Stimulated activated CD8-positive, alpha-beta memory T cell treated with anti-CD3 and anti-CD28 coated beads, Interleukin-7, amount 100 ng/mL, for 48 hours (primary cell): ENCODE measurements at places on chromosomes 4 and X.

DNA sequence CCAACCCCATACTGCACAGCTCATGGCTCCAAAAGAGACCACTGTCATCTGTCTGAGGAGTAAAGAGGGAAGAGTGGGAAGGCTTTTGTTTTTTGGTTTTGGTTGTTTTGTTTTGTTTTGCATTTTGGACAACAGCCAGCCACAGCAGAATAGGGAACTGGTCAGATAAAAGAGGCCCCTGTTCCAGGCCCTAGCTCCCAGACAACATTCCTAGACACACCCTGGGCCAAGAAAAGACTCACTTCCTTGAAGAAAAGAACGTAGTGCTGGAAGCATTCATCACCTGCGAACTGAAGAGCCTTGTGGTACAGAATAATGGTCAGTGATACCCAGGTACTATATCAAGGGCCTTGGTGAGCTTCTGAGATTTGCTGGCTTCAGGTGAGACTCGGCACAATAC is 619.4 kb upstream of the SPANXN1 start:
- DNase-seq, result no peak

DNA sequence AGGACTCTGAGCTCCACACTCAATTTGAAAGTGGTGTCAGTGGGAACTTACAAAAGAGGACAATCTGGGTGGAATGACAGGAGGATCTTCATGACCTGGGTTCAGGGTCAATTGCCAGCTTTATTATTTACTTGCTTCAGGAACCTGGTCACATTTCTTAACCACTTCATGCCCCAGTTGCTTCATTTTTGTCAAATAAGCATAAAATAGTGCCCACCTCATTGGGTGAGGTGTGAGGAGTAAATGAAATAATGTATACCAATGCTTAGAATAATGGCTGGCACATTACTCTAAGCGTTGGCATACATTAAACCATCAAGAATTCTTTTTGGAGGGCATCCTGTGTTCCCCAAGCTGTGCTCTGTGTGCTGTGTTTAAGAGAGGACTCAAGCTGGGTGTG is 19.4 kb downstream of the VGLL1 start:
- DNase-seq, result no peak

DNA sequence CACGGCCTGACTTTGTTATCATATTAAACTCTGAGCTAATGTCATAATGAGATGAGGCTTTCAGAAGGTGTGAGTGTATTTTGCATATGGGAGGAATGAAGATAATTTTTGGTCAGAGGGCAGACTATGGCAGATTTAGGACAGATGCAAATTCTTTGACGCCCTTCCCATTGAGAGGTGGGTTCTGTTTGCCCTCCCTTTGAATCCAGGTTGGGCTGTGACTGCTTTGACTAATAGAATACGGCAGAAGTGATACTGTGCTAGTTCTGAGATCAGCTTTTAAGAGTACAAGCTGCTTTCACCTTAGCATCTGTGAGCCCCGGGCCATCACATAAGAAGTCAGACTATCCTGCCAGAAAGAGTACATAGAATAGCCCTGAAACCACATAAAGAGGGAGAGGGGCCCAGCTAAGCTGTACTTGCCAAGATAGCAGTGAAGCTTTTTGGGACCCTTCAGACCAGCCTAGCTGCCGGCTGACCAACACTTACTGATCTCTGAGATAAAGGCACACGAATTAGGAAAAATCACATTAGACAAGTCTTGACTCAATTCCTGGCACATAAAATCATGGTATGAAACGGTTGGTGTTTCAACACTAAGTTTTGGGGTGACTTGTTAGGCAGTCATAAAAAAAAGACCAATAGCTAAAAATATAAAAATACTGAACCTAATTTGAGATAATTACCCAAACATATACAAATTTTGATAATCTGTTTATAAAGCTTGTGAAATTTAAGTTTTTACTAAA is 166.7 kb upstream of the SH3RF1 start:
- no peak for DNase-seq

DNA sequence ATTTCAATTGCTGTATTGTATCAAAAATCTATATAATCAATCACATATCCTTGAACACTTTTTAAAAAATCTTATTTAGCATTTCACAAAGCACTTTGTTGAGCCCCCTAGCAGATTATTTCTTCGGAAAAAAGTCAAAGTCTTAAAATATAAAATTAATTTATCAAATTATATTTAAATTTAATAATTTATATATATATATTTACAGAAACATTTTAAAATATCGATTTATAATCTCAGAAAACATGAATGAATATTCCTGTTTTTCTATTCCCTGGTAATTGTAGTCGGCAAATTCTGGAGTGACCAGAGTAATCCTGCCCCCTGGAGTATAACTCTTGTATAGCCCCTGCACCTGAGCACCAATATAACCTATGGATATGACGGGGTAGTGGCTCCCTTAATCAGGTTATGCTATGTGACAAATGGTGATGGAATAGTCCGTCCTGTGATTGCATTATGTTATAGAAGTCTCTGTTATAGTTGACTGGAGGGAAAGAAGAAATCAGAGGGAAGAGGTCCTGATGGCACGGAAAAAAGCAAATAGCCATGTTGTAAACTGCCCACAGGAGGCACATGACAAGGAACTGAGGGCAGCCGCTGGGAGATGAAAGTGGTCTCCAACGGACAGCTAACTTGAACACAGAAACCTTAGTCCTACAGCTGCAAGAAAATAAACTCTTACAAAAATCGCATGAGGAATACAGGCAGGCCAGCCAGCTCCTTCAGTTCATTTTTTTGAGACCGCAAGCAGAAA is 1092.3 kb downstream of the ARAP2 start:
- DNase-seq, result no peak

DNA sequence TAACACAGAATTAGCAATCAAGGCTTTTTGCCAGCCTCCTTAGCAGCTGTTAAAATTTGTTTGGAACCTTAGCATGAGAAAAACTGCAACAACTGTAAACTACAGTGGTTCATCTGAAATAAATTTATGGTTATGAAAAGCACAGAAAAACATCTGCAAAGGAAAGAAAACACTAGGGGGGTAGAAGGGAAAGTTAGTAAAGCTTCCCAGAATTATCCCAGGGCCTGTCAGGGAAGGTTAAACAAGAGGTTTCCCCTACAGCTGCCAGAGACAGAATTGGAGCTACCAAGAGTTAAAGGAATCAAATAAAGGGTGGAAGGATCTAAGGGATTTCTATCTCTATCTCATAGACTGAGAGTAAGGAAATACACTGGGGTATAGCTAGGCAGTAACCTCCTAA is 234.7 kb upstream of the DIAPH2 start:
- DNase-seq, result no peak

DNA sequence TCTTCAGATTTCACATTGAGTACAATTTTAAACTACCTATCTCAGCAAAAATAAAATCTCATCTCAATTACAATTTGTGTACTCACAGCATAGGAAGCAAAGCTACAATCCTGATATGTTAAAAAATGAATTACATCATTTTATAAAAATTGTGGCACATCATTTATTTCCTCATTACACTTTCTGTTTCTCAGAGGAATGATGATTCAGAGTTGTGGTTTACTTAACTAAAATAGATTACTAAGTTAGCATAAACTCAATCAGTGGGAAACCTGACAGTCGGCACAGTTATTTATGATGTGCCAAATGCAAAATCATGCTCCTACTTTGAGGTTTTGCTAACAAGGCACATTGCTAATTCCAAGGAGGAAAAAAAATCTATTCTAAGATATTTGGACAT is 325.0 kb downstream of the FBXO8 start:
- no peak for DNase-seq

DNA sequence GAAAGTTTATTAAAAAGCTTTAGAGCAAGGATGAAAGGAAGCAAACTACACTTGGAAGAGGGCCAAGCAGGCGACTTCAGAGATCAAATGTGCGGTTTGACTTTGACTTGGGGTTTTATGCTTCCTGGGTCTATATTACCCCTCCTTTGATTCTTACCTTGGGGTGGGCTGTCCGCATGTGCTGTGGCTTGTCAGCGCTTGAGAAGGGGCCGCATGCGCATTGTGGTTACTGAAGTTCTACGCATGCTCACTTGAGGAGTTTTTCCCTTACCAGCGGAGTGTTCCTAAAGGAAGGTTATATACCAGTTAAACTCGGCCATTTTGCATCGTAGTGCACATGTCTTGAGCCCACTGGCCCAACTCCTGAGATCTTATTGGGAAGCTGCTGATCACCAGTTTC is 9.9 kb downstream of the ZNF157 start:
- DNase-seq, result peak; percentile 49

- no peak for DNase-seq
These were observed 193.6 kb downstream of the COX7B2 start for GRCh38 chr4:46715468-46715867.

GRCh38 chr4:152515678-152516077 is 20.2 kb downstream of the FBXW7 start:
- no peak for DNase-seq

DNA sequence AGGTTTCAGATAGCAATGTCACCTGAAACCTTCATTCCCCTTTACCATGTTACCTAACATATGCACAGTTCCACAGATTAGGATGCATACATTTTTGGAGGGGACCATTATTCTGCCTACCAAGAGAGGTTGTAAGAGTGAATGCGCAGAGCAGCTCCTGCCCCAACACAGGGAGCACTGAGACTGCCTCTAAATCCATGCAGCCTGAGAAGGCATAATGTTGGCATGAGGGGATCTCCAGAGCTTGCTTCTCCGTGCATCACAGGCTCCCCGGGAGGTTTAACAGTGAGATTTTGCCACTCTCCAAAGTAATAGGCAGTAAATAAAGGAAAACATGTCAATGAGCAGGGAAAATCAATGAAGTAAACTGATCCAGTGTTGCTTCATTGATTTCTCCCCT is 410.8 kb downstream of the PCDH7 start:
- no peak for DNase-seq

DNA sequence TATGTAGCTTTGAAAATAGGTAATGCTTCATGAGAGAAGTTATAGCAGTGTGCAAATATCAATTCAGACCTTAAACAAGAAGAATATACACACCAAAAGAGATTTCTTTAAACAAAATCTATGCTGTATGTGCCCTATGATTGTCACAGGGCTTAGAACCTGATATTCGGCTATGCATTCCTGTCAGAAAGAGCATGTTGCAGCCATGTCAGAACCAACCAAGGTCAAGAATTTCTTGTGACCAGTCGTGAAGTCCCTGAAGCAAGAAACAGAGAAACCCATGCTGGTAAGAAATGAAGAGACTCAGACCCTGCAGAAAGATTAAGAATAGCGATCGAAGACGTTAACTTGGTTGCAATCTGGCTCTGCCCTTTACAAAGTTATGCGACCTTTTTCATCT is 210.3 kb upstream of the SPIN4 start:
- no peak for DNase-seq

GRCh38 chrX:55488006-55488592 is 1.5 kb downstream of the USP51 start:
- no peak for DNase-seq

GRCh38 chrX:153974003-153974725 is 1.6 kb downstream of the TMEM187 start:
- DNase-seq, result no peak

GRCh38 chrX:139844163-139844562 is 88.7 kb downstream of the ATP11C start:
- DNase-seq, result no peak
